ENCODE measurements at places on chromosomes 1 and 21.
A peak's percentile ranks its signal among the peaks of the same experiment; 100 is the strongest.

GRCh38 chr1:34884961-34885360, 25.4 kb upstream of the SMIM12 start:
- no peak for DNase-seq

- peak; percentile 86 for DNase-seq
Measured at GRCh38 chr1:89724369-89725010, 91.6 kb downstream of the LRRC8C start.

GRCh38 chr1:109803901-109804331, 40.2 kb upstream of the EPS8L3 start:
- no peak for DNase-seq

- no peak for DNase-seq
Measured at GRCh38 chr1:32775640-32776337, 41.4 kb downstream of the YARS1 start.

- no peak for DNase-seq
Measured at GRCh38 chr1:3896396-3897000, 3.6 kb downstream of the C1orf174 start.

DNA sequence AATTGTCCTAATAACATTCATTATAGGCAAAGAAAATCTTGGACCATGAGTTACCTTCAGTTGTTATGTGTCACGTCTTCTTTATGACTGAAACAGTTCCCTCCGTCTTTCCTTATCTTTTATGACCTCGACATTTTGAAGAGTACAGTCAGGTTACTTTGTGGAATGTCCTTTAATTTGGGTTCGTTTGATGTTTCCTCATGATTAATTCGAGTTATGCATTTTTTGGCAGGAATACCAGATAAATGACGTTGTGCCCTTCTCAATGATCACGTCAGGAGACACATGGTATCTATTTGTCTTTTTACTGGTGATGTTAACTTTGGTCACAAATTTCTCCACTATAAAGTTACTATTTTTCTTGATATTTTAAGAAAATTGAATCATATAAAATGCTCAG, 17.3 kb upstream of the KLF17 start:
- no peak for DNase-seq

GRCh38 chr1:99648107-99648506, 2.2 kb downstream of the PALMD start:
- no peak for DNase-seq

DNA sequence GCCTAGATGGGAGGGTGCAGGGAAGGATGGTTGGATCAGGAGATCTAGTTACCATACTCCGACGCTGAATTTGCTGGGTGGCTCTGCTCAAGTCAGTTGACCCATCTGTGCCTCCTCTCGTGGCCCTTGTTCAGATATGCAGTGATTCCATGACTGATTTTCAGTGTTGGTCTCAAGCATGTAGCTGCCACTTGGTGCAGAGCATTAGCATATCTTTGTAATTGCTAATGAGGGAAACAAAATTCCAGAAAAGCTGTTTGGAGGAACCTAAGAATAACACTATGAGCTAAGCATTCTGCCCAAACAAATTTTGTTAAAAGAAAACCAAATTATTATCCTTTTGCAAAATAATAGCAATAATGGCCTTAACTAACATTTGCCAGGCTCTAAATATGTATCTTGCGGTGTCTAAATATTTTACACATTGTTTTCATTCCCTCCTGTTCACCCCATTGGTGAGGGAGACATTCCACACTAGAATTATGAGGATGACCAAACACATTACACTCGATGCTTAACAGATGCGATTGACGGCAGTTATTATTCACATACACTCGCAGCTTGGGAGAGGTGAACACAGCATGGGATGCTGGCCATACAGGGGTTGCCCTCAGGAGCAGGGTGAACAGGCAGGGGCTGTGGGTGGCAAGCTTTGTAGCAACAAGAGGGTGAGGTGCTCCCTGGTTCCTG, 69.1 kb downstream of the KCNJ15 start:
- no peak for DNase-seq

DNA sequence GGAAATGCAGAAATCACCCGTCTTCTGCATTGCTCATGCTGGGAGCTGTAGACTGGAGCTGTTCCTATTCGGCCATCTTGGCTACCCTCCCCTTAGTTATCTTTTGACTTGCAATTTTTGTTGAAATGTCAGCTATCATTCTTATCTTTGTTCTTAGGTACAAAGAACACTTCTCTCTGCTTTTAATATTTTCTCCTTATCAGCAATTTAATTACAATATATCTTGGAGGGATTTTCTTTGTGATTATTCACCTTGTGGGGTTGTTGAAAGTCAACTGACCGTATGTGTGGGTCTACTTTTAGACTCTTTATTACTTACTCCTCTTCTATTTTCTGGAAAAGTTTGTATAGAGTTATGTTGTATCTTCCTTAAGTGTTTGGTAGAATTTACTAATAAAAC, 43.1 kb upstream of the PKP1 start:
- no peak for DNase-seq

GRCh38 chr1:172357753-172358385, 62.6 kb upstream of the C1orf105 start:
- DNase-seq = peak; percentile 35

DNA sequence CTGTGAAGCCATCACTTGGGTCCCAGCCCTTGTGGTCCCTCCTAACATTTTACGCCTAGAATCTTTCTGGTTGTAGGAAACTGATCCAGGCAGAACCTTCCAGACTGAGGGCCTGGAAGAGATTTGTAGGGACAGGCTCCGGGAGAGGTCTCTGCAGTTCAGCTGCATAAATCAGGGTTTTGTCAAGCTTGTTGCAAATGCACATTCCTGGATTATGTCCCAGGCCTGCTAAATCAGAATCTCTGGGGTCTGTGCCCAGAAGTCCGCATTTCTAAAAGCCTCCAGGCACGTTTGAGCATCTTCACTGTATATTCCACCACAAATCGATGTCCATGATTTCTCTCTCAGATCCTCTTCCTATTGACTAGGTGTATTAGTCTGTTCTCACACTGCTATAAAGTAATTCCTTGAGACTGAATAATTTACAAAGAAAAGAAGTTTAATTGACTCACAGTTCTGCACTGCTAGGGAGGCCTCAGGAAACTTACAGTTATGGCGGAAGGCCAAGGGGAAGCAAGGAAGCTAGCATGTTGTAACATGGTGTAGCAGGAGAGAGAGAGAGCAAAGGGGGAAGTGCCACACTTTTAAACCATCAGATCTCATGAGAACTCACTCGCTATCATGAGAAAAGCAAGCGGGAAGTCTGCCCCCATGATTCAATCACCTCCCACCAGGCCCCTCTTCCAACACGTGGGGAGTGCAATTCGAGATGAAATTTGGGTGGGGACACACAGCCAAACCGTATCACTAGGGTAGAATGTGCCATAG, 1.2 kb upstream of the FHAD1 start:
- no peak for DNase-seq

DNA sequence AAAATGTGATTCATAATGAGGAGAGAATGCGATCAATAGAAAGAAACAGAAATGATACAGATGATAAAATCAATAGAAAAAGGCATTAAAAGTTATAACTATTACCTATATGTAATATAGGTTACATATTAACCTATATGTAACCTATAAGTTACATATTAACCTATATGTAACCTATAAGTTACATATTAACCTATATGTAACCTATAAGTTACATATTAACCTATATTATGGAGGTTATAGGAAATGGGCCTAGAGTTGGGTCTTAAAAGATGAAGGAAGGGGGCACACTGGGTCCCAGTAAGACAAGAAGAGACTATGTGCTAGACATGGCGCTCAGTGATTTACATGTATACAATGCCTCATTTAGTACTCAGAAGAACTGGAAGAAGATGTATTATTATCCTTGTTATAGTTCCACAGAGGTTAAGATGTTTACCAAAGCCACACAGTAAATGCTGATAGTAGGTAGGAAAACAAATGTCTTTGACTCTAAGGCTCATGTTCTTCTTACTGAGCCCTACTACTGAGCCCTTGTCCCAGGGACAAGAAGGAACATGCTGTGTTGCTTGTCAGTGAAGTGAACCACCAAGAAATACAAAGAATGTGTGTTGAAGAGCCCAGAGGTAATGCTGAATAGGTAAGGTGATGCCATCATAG, 444.6 kb upstream of the PLXNA2 start:
- no peak for DNase-seq

DNA sequence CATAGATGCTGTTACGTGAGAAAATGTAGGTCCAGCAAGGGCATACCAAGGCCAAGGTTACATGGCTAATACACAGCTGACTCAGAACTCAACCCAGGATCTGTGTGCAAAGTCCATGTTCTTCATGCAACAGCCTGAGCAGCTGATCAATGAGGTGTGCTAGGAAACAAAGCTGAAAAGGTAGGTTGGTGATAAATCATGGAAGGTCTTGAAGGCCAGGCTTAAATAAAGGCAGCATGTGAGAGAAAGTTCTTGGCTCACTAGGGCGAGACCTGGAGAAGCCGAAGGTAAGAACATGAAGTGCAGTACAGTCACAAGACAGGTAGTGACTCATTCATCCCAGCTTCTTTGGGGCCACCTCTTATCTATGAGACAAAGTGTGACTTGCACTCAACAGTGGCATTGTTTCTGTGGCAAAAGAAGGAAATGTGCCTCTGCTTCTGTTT, 33.4 kb downstream of the TLR5 start:
- DNase-seq = peak; percentile 42

DNA sequence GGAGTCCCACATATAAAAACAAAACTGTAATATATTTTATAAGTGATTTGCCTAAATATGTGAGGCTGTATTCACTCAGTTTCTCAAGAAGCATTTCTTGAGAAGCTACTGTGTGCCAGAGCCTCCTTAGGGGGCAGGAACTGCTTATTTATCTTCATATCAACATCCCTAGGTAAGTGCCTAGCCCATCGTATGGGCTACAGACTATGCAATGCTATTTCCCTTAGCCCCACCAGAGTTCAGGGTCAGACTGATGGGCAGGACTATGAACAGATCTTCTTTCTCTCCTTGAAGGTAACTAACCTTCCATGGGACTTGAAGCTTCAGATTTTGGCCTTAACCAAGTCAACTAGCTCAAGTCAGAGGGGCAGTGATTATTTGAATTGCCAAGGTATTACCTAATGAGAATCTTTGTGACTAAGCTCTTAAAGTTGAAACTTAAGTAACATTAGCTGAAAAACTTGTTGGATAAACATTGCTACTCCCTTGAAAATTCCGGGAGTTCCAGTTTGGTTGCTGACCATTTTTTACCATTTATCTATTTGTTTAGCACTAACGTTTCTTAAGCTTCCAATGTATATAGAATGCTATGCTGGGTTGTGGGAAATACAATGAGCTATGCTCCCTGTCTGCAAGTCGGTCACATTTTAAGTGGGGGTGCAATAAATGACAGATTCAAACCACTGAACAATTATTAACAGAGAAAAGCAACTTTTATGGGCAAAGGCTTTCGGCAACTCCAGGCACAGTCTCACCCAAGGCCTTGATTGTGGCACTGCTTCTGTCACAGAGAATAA, 85.2 kb downstream of the GPR88 start:
- no peak for DNase-seq

- DNase-seq = no peak
Measured at GRCh38 chr1:99540744-99541143, 105.2 kb upstream of the PALMD start.

GRCh38 chr1:108845446-108845845, 11.4 kb downstream of the AKNAD1 start:
- no peak for DNase-seq

DNA sequence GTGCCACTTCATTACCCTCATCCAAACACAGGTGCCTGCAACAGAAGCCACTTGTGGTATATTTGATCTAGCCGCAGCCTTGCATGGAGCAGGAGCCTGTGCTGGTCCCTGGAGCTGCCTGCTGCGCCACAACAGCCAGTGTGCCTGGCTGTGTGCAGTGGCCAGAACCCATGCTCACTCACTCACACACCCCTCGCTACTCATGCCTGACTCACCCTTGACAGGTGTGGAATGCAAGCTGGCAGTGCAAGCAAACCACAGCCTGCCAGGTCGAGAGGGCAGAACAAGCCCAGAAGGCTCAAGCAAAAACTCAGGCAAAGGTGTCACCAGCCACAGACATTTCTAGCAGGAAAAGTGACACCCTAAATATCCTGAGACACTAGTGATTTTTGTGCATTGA, 1510.9 kb downstream of the KCNT2 start:
- DNase-seq = no peak

- DNase-seq = peak; percentile 47
Measured at GRCh38 chr1:230977761-230978490, 735 bp downstream of the TTC13 start.

GRCh38 chr1:53292690-53293089, 35.2 kb downstream of the LRP8 start:
- no peak for DNase-seq

GRCh38 chr1:205662135-205662738, 18.1 kb downstream of the SLC45A3 start:
- DNase-seq = no peak

DNA sequence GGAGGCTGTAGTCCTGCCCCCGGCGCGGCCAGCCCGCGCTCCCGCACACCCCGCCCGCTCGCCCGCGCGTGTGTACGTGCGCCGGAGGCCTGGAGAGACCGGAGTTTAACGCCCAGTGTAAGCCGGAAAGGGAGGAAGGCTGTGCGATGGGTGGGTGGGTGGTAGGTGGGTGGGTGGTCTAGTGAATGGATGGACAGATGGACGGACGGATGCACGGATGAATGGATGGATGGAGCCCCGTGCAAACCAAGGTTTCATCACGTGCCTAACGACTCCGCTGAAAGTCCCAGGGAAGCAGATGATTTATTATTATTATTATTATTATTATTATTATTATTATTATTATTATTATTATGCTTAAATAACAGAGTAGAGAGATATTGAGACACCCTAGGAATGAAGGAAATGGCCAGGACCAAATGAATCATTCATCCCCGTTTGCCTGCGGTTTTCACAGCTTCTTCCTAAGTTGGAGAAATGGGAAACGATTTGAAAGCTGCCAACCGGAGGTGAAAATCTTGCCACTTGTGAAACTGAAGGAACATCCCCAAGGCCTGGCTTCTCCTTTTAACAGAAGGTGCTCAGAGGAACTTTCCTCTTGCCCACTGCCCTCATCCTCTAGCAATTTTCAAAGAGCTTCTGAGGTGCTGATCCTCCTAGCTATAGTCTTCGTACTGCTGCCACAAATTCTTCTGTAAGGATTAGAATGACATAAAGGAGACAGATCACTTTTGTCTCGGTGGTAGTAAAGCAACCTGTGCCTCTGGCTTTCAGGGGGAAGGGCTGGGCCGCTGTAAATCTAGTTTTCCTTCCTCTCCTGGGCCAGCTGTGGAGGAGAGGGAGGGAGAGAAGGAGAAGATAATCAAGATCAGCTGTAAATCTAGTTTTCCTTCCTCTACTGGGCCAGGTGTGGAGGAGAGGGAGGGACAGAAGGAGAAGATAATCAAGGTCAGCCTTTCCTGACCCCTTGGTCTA, 648 bp upstream of the RGS7 start:
- no peak for DNase-seq

GRCh38 chr1:1118011-1118875, 2.4 kb upstream of the C1orf159 start:
- no peak for DNase-seq

GRCh38 chr1:4117196-4117595, 217.1 kb upstream of the C1orf174 start:
- no peak for DNase-seq

- DNase-seq = no peak
Measured at GRCh38 chr1:160789702-160790611, 6.0 kb upstream of the LY9 start.

- no peak for DNase-seq
Measured at GRCh38 chr1:176847052-176847451, 317.5 kb downstream of the ASTN1 start.

GRCh38 chr1:24657781-24658180, 14.7 kb downstream of the SRRM1 start:
- no peak for DNase-seq
